ENCODE measurements at places on chromosomes 3 and 15. TPM values are rescaled to one million over a fixed set of nuclear protein-coding genes. Genes with fewer than 3 reads are reported as not detected.

DNA sequence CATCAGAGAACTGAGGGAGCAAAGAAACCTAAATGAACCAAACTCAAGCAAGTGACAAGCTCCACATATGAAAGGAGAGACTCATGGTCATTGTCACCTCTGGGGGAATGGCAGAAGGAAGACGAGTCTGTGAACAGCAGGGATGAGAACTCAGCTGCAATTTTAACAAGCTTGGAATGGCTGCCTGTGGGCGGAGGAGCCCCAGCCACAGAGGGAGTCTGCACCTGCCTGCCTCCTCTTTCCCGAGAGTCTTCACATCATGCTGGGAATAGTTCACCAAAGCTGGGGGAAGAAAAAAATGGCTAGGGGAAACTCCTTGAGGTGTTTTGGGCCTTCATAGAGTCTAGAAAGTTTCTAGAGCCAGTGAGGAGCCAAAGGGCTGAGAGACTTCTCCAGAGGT lies 21.3 kb upstream of the BHLHE40 start:
- DNase-seq = no peak

Gene SLCO3A1
- total RNA-seq = 27.9 TPM

DNA sequence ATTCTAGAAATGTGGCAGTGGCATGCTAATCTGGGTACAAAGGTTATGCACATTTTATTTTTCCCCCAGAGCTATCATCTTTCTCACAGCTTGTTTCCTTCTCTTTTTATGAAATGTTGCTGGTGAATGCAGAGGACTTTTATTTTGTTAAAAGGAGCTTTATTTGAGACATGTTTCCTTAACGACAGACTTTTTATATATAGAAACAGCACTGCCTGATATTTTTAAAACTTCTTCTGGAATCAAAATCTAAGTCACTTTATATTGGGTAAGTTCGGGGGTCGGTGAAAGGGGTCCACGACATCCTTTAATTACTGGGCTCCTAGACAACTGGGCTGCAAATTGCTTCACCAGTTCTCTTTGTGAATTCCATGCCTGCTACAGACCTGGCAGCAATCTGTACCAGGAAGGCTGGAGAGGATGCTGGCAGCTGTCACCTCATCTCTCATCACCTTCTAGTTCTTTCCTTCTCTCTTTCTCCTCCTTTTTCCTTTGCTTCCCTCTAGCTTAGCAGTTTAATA lies 464.7 kb downstream of the PDCD6IP start:
- no peak for DNase-seq

- no peak for DNase-seq
These were observed 39.5 kb downstream of the TNIK start for GRCh38 chr3:171420667-171421066.

Gene CCR9
- total RNA-seq = not detected

Gene A4GNT
- not detected for total RNA-seq

GRCh38 chr3:70703305-70704102 lies 391.1 kb upstream of the MDFIC2 start:
- DNase-seq = no peak

DNA sequence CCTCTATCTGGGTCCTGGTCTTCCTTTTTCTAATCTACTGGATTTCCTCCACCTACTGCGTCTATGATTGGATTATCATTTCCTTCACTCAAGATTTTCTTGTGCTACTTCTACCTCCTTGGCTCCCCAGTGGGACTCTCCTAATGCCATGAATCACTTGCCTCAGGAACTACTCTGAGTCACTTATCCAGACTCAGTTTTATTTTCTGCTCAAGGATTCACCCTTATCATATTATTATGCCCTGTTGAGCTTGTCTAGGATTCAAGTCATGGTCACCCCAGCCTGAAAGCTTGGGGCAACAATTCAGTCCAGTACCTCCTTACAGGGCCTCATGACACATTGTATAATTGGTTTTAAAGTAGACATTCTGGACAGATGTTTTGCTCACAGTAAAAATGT lies 968.1 kb downstream of the ROBO1 start:
- DNase-seq = no peak

- no peak for DNase-seq
These were observed 357 bp upstream of the MAN2C1 start for GRCh38 chr15:75368689-75369239.

DNA sequence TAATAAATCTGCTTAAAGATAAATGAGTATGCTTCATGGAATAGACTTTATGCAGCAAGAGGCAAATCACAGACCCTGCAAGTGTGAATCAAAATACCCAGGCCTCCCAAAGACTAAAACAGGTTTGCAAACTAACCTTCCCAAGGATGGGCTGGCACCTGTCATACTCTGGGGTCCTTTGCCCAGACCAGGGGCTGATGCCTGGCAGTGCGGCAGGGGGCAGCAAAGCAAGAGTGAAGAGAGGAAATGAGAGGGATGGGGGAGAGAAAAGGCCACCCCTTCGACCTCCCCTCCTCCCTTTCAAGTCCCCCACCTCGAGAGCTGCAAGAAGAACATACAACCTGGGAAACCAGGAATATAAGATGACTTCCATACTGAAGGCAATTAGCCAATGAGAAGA lies 31.8 kb downstream of the XXYLT1 start:
- no peak for DNase-seq

Gene CCDC80
- total RNA-seq = 0.86 TPM

DNA sequence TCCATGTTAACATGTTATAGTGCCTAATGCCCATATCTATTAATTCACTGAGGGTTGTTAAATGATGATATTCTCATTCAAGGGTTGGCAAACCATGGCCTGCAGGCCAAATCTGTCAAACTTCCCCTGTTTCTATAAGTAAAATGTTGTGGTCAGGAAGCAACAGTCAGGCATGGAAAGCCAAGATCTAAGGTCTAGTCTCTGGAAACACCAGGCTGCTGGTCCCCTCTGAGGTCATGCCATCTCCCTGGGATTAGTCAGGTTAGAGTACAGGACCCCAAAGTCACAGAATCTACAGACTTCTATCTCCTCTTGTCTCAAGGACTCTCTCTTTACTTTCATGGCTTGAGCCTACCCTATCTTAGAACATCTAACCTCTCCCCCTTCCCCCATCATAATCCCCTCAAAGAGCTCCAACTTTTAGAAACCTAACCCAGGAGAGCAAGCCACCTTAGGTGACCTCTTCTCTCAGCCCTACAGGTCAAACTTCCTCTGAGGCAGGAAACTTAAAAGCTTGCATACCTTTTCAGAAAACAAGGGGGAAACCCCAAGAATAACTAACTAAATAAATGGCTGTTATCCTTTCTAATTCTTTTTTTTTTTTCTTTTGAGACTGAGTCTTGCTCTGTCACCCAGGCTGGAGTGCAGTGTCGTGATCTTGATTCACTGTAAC lies 15.3 kb upstream of the HERC1 start:
- no peak for DNase-seq

Gene DPPA2
- 0.42 TPM for total RNA-seq

DNA sequence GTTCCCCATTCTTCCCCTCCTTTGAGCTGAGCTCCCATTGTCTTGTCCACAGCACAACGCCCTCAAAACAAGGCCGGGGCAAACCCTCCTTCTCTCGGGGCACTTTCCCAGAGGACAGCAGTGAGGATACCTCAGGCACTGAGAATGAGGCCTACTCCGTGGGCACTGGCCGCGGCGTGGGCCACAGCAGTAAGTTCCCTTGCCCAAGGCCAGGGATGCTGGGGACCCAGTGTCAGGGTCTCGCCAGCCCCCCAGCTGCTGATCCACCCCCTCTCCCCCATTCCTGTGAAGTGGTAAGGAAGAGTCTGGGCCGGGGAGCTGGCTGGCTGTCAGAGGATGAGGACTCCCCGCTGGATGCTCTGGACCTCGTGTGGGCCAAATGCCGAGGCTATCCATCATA lies 4.2 kb upstream of the OGG1 start:
- DNase-seq = no peak

Gene CCDC33
- total RNA-seq = 0.49 TPM

GRCh38 chr3:122938783-122939425 lies 88.7 kb downstream of the SEMA5B start:
- DNase-seq = no peak

Gene DNAH1
- 8.9 TPM for total RNA-seq

- DNase-seq = no peak
These were observed 2.4 kb downstream of the PML start for GRCh38 chr15:73996939-73997338.

DNA sequence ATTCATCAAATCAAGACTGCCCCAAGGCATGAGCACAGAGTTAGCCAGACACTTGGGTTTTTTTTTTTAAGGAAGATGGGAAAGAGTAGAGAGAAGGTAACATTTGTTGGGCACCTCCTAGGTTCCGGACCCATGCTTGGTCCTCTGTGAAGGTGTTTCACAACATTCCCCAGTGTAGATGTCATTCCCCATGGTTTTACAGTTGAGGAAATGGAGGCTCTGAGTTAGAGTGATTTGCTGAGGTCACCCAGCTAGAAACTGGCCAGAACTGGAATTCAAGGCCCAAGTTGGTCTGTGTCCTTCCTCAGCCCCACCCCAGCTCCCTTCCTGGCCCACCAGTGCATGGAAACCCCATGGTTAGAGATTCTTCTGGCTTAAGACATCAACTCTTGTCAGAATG lies 19.9 kb downstream of the WNT7A start:
- no peak for DNase-seq

DNA sequence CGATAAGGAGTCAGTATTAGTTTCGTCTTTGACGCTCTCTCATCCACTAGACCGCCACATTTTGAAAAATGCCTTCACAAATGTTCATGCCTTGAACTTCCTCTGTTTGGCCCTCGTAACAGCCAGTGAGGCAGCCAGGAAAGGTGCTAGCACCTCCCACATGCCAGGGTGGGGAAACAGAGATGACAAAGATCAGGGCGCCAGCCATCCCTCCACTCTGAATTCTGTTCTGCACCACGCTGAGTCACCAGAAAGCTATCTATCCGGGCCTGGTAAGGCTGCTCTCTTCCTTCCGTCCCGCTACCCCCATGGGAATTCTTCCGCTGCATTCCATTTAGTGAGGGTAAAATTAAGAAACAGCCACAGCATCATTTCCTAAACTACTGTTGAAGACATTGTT lies 31.3 kb upstream of the BCL2L10 start:
- DNase-seq = no peak

DNA sequence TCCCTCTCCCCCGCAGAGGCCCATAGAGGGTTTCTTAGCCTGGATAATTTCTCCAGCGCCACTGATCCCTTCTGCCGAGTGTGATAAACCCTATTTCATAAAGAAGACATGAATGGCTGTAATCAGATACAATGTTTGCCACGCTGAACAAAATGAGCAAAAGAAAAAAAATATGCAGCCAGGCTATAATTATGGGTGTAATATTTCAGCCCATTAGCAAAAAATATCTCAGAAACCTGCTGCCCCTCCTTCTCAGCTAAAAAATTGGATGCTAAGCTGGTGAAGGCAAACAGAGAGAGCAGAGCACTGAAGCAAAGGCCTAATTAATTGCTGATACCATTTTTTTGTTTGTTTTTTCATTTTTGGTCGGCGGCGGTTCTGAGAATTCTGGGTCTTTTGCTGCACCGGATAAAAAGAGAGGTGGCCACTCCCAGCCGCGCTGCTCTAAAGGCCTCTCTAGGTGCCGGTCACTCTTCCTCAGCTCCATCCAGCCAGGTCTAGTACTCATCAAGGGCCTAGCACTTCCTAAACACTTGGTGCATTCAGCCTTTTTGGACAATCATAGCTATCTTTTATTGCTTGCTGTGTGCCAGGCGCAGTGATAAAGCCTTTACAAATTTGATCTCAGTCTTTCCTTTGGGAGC lies 128.7 kb upstream of the TLE3 start:
- no peak for DNase-seq

- DNase-seq = no peak
These were observed 22.9 kb downstream of the RAB8B start for GRCh38 chr15:63212050-63213004.

GRCh38 chr3:177352424-177352823 lies 155.1 kb upstream of the TBL1XR1 start:
- no peak for DNase-seq

DNA sequence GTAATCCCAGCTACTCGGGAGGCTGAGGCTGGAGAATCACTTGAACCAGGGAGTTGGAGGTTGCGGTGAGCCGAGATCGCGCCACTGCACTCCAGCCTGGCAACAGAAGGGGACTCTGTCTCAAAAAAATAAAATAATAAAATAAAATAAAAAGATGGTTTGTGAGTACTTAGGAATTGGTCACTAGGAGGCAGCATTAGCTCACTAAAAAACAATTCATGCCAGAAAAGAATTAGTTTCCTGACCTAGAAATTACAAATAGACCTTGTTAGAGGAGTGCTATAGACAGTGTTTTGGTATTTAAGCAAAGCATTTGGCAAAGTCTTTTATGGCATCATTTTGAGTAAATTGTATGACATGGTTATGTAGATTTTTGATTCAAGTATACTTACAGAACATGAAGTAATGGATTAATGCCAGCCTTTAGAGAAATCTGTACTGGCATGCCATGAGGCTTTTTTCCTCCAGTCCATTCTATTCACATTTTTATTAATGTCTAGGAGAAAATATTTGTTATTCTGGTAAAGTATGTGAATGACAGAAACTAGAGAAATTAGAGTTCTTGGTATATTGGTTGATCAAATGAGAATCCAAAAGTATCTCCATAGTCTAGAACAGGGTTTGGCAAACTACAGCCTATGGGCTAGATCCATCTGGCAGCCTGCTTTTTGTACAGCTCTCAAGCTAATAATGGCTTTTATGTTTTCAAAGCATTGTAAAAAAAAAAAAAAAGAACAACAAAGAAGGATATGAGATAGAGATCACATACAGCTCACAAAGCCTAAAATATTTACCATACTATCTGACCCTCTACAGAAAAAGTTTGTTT lies 81.6 kb downstream of the LRRC49 start:
- DNase-seq = no peak

Gene IL17RD
- 31.1 TPM for total RNA-seq

DNA sequence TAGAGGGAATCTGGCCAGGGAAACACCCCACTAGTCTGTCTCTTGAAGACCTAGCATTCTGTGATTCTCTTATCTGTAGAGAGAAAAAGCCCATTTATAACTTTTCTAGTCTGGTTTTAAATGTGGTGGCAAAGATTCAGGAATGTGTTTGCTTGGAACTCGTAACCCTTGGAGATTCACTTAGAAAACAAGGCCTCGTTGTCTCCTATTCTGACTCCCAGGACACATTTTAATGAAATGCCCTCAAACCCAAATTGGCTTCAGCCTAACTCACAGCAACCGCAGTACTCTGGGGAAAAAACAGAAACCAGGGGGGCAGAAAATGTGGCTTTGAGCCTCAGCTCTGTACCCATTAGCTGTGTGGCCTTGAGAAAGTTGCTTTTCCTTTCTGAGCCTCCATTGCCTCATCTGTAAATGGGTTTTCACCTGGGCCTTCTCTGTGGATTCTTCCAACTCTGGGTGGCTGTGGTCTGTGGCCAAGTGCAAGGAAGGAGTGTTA lies 36.5 kb downstream of the RPLP1 start:
- no peak for DNase-seq

DNA sequence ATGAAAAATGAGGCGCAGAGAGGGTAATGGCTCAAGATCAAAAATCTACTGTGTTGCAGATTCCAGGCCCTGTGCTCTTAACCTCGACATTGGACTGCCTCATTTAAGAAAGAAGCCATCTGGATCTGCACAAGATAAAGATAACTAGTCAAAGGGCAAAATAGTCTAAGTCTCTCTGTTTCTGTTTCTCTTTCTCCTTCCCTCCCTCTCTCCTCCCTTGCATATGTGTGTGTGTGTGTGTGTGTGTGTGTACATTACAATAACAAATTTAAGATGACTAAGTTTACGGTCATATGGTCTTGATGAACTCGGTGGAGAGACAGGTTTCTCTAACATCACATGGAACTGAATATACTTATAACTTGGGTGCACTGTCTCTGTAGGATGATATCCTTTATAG lies 69.2 kb downstream of the MEIS2 start:
- DNase-seq = no peak
